ENCODE measurements at places on chromosomes 3 and 15. TPM values are rescaled to one million over a fixed set of nuclear protein-coding genes. Genes with fewer than 3 reads are reported as not detected.

DGKG gene
- total RNA-seq, result 0.81 TPM

GCNT3 gene
- 1.9 TPM for total RNA-seq

SMCO1 gene
- total RNA-seq, result not detected

DNA sequence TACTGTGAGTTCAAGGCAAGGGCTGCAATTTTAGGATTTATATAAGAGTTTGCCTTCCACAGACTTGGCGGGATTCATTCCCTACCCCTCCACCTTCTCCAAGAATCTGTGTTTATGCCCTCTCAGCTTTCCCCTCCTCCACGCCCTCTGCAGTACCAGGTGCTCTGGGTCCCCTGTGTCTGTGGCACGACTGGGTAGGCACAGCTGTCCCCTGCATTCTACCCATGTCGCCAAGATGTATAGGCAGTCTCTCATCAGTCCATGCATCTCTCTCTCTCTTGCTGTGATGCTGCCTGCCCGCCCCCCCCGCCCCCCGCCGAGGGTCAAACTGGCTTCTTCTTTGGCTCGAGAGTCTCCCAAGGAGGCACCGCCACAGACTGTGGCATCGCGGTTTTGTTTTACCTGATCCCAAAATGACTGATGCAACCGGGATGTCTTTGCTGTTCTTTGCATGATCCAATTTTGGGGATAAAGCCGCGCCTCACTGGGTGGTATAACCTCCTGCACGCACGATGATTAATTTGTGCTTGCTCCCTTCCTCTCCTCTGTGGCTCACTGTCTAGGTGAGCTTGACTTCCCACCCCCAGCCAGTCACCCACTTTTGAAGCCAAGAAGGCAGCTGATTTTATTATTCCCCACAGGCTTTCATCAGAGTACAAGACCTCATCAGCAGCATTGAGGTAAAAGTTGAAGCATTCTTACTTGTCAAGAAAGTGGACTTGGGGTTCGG lies 43.7 kb downstream of the EFCAB12 start:
- H3K4me3 ChIP-seq, result no peak overlapping the region
- H3K36me3 ChIP-seq, result peaks cover 1% of the 10 kb centered on the region
- no peaks in the 10 kb centered on the region for H3K27me3 ChIP-seq
- peaks cover 8% of the 10 kb centered on the region for H3K4me1 ChIP-seq

GRCh38 chr15:68794863-68795262 lies 25.8 kb downstream of the ANP32A start:
- DNase-seq, result no peak
- H3K27ac ChIP-seq, result no peak overlapping the region
- peaks cover 4% of the 10 kb centered on the region for H3K36me3 ChIP-seq

DNA sequence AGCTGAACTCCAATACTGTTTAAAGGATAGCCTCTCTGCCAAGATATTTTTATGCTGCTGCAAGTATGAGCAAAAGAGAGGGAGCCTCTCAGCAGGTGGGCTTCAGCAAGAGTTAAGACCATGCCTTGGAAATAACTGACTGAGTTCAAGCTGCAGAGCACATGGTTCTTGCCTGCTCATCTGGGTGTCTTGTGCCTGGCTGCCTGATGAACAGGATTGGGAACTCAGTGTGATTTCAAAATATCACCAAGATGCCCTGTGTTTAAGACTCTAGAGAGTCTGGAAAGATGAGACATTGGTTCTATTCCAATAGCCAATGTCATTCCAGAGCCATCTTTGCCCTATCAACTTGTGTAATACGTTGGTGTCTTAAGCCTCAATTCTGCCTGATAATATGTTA lies 147.5 kb upstream of the VEPH1 start:
- H3K27me3 ChIP-seq, result no peaks in the 10 kb centered on the region
- H3K4me3 ChIP-seq, result no peak overlapping the region
- H3K27ac ChIP-seq, result no peak overlapping the region

GRCh38 chr3:32498252-32498651 lies 4.4 kb downstream of the CMTM6 start:
- H3K27ac ChIP-seq, result no peak overlapping the region
- H3K36me3 ChIP-seq, result no peaks in the 10 kb centered on the region
- DNase-seq, result no peak
- H3K4me1 ChIP-seq, result peaks cover 56% of the 10 kb centered on the region
- no peak overlapping the region for H3K4me3 ChIP-seq

GRCh38 chr15:87871258-87871681 lies 385.3 kb downstream of the NTRK3 start:
- no peak overlapping the region for H3K4me3 ChIP-seq
- H3K27me3 ChIP-seq, result no peaks in the 10 kb centered on the region
- H3K4me1 ChIP-seq, result no peaks in the 10 kb centered on the region
- no peak for DNase-seq

DNA sequence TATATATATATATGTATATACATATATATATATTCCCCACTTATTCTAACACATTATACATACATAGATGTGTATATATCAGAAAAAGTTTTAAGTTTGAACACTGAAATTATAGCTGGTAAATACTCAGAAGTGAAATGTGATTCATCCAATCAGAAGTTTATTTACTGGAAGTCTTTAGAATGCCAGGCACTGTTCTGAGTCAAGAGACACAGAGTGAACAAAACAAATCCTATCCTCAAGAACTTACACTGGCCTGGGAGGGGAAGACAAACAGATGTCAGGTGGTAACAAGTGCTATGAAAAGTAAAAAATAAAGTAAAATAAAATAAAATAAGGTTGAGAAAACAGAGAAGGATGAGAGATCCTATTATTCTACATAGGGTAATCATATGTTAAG lies 13.4 kb downstream of the DHX36 start:
- H3K27me3 ChIP-seq, result no peaks in the 10 kb centered on the region
- H3K27ac ChIP-seq, result no peak overlapping the region
- H3K36me3 ChIP-seq, result no peaks in the 10 kb centered on the region
- no peaks in the 10 kb centered on the region for H3K4me1 ChIP-seq
- DNase-seq, result no peak

DNA sequence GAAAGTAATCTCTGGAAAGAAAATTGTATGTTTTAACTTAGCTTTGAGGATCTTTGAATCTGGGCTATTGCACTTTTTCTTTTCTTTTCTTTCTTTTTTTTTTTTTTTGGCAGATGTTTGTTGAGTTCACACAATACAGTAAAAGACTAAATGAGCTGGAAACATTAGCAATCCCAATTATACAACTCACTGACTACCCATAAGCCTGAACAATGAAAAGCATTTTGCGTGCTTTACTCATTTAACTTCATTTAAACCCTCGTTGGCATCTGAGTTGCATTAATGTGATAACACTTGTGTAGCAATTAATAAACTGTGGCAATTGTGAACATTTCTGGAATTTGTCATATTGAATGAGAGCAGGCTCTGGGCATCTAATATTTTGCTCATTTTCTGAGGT lies 269.4 kb upstream of the RBMS3 start:
- H3K27me3 ChIP-seq, result no peaks in the 10 kb centered on the region
- no peak overlapping the region for H3K27ac ChIP-seq
- no peak for DNase-seq
- no peaks in the 10 kb centered on the region for H3K36me3 ChIP-seq
- no peak overlapping the region for H3K4me3 ChIP-seq

DNA sequence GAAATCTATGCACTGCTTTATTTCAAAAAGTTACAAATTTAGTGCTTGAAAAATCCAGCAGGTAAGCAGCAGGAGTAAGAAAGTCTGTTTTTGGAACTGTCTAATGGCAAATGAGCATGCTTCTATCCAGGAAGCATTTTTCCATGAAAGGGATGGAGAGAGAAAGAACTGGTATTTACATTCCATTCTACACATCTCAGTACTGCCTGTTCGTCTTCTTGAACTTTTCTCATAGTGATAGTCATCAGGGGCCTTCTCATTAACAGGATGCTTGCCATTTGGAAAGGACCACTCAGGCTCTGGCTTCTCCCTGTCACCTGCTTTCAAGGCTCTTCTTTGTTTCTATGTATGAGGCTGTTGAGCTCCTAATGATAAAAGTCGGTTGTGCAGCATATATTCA lies 267.3 kb upstream of the IL12A start:
- DNase-seq, result no peak
- H3K36me3 ChIP-seq, result no peaks in the 10 kb centered on the region
- H3K4me1 ChIP-seq, result peaks cover 10% of the 10 kb centered on the region
- no peaks in the 10 kb centered on the region for H3K27me3 ChIP-seq
- no peak overlapping the region for H3K4me3 ChIP-seq
- H3K27ac ChIP-seq, result no peak overlapping the region

GRCh38 chr15:67022587-67023105 lies 42.8 kb upstream of the SMAD3 start:
- no peaks in the 10 kb centered on the region for H3K27me3 ChIP-seq
- peaks cover 12% of the 10 kb centered on the region for H3K4me1 ChIP-seq
- H3K27ac ChIP-seq, result peak overlapping the region; percentile 28

GRCh38 chr15:31259562-31260252 lies 66.9 kb upstream of the KLF13 start:
- no peaks in the 10 kb centered on the region for H3K27me3 ChIP-seq
- DNase-seq, result peak; percentile 11
- H3K27ac ChIP-seq, result no peak overlapping the region
- no peaks in the 10 kb centered on the region for H3K36me3 ChIP-seq
- no peak overlapping the region for H3K4me3 ChIP-seq
- no peaks in the 10 kb centered on the region for H3K4me1 ChIP-seq

GRCh38 chr15:94524565-94524964 lies 293.2 kb downstream of the MCTP2 start:
- peak; percentile 10 for DNase-seq
- H3K36me3 ChIP-seq, result no peaks in the 10 kb centered on the region
- no peaks in the 10 kb centered on the region for H3K27me3 ChIP-seq
- H3K27ac ChIP-seq, result no peak overlapping the region
- no peaks in the 10 kb centered on the region for H3K4me1 ChIP-seq

GRCh38 chr3:115217678-115218451 lies 70.8 kb upstream of the ZBTB20 start:
- no peaks in the 10 kb centered on the region for H3K36me3 ChIP-seq
- H3K4me1 ChIP-seq, result no peaks in the 10 kb centered on the region
- peak; percentile 38 for DNase-seq
- H3K27ac ChIP-seq, result no peak overlapping the region
- H3K4me3 ChIP-seq, result no peak overlapping the region

FETUB gene
- total RNA-seq, result 0.30 TPM

RNF168 gene
- total RNA-seq, result 18.9 TPM
